ENCODE measurements at places on chromosomes 1 and 21.

DNA sequence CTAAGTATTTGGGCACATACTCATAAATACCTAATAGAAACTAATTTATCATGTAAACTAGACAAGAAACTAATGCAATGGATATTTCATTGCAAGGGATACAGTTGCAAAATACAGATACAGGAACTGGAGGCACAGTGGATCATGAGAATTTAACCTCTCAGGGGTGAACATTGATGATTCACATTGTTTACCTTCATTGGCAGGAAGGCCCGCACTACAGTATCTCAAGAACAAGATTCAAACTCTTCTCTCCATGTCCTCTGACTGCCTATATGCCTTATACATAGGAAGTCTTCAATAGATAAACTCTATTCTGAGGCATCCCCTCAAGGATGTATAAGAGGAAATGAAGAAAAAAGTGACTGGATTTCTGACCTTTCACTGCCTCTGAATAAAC lies 18.4 kb upstream of the PTBP2 start:
- no peak for DNase-seq

GRCh38 chr1:166053395-166053794 lies 113.4 kb downstream of the FAM78B start:
- DNase-seq: peak; percentile 64

- DNase-seq: no peak
These were observed 83.1 kb downstream of the PTBP2 start for GRCh38 chr1:96804648-96805047.

GRCh38 chr1:11337580-11338073 lies 64.6 kb downstream of the UBIAD1 start:
- peak; percentile 45 for DNase-seq

DNA sequence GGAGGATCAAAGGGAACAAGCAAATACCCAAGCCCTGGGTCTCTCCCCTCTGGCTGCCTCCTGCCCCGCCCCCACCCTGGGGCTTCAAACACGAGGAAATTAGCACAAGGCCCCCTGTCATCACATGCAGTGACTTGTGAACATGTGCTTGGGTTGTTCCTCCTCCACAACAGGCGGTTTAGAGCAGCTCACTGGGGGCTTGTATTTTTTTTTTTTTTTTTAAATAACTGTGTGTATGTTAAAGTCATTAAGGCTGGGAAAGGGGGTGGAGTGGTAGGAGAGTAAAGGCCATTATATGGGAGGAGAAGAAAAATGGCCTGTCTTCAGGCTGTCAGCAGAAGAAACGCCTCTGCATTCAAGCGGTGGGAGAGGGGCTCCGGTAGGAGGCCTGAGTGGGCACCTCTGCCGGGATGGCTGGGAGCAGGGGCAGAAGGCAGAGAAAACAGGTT lies 64.2 kb downstream of the PLXNA2 start:
- DNase-seq: peak; percentile 26

DNA sequence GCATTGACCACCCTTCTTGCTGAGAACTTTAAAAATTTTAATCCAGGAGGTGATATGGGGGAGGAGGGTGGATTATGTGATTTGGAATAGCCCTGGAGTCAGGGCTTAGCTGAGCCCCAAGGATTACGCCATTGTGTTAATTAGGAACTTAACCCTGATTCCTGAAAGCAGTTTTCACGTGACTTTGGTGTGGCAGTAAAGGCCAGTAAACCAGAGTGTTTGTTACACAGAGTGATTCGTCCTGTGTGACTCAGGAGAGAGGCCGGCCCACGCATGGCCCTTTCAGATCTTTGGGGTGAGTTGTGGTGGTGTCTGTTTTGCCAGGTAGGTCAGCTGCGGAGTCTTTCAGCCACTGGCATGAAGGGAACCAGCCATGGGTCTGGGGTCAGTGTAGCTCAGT lies 107.6 kb downstream of the NOS1AP start:
- DNase-seq: no peak

GRCh38 chr1:7777591-7777990 lies 6.5 kb downstream of the VAMP3 start:
- no peak for DNase-seq

DNA sequence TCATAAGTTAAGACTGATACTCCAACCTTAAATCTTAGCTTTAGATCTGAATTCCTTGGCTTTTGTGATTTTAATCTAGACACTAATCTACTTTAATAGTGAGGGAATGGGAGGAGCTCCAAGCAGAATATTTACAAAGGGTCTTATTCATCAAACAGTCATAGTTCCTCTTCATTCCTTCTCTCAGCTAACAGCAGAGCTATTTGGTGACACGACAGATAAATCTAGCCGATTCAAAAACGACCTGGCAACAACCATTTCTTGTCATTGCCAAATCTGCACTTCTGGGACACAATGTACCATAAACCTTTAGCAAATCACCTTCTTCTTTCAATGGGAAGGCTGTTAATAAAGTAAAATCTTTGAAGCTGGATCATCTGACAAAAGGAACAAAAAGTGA lies 52.8 kb upstream of the FOXD3 start:
- peak; percentile 59 for DNase-seq

GRCh38 chr21:43211072-43211759 lies 42.4 kb downstream of the CRYAA start:
- DNase-seq: no peak

DNA sequence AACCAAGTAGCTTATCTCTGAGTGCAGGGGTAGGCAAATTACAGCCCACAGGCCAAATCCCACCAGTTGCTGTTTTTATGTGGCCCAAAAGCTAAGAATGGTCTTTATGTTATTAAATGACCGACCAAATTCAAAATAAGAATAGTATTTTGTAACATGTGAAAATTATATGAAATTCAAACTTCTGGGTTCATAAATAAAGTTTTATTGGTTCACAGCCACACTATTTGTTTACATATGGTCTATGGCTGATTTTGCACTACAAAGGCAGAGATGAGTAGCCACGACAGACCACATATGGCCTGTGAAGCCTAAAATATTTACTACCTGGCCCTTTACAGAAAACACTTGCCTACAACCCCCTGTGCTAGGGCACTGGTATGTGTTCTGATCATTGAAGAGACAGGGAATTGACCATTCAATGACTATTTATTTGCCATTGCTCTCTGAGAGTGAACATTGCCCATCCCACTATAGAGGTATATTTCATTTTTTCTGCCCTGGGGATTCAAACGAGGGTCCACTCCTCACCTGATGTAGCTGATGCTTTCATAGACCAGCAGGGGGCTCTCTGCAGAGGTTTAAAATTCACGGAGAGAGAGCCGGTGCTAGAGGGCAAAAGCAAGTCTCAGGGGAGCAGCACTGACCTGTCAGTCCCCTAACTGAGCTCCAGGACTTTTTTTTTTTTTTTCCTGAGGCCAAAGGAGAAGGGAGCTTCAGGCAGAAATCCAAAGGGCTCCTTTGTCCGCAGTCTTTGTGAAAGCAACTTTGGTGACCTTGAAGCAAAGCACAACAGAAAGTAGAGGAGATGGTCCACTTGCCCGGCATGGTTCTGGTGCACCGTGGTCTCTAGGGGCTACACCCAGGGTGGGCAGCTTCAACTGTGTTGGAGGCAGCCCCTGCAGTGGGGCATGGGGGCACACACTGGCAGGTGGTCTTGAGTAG lies 7.3 kb upstream of the GNL2 start:
- DNase-seq: peak; percentile 69

DNA sequence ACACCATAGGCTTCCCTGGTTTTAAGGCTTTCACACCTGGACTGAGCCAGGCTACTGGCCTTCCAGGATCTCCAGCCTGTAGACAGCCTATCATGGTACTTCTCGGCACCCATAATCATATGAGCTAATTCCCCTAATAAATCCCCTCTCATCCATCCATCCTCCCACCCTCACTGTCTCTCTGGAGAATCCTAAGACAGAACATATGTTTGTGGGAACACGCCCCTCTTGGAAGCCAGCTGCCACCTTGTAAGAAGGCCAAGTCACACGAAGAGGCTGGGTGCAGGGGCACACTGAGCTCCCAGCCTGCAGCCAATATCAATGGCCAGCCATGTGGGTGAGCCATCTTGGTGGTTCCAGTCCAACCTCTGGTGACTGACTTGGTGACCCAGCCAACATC lies 7.4 kb downstream of the CLCC1 start:
- no peak for DNase-seq

- no peak for DNase-seq
These were observed 10.2 kb upstream of the LYPLAL1 start for GRCh38 chr1:219163401-219163954.

DNA sequence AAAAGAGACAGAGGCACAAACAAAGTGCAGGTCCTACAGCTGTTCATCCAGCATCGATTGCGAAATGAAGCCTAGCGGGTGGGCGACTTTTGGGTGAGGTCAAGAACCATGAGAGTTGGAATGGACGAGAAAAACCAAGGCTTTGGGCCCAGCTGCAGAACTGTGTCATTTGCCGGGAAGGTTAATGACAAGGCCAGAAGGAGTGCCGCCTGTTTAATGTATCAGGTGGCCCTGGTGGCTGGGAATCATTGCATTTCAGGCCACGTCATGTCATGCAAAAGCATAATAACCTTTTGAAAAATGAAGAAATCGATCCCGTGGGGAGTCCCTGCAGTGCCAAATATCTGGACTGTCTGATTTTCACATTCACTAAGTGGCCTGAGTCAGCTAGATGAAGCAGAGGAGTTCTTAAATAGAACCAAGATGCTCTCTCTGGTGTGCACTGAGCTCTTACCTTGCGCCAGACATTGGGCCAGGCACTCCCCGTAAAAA lies 8.1 kb upstream of the RCC2 start:
- no peak for DNase-seq

- DNase-seq: no peak
These were observed 197.9 kb downstream of the NCAM2 start for GRCh38 chr21:21196087-21196486.

DNA sequence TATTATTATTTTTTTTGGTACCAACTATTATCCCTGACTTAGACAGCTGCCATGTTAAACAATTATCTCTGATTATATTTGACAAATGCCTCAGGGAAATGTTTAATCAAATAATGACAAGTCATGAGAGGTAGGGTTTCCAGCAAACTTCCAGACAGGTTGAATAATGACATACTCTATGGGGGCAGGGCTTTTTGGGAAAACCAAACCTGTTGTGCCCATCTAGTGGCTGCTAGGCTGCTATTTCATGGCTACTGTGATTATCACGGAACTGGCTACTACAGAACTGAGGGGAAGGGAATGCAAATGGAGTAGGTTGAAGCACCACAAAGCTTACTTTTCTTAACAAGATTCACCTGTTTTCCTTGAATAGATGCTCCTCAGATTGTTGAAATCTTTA lies 77.6 kb downstream of the DUSP10 start:
- DNase-seq: no peak

DNA sequence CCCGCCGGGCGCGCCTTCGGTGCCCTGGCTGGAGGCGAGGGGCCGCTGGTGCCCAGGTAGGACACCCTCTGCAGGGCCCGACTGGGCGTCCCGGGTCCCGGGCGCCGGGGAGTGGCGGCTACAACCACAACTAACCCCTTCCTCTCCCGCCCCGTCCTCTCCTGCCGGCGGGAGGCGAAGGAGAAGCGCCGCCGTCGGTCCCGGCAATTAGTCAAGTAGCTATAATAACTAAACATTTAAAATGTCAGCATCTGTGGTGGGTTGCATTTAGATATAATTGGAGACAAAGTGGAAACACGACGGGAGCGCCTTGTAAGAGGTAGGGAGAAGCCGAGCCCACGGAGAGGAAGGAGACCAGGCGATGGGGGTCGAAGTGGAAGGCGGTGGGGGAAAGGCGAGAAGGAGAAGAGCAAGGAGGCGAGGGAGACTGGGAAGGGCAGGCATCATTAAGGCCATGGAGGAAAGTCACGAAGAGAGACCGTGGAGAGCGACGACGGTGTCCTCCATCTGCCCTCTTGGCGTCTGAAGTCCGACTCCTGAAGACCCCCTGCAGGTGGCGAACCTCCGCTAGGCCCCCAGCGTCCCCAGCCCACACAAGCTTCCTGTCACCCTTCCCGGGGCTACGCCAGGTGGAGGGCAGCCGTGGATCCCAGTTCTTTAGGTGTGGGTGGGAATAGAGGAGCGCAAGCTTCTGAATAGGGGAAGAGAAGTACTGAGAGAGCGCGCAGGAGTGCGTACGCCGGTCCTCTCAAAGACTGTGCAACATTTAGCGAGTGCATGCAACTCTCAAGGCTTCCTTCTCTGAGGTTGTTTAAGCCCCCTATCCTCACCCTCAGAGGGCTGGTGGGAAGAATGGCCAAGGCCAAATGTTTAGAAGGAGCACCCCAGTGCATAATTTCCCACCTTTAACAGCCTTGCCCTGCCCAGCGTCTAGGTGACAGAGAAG lies 1.6 kb downstream of the CNIH3 start:
- no peak for DNase-seq

DNA sequence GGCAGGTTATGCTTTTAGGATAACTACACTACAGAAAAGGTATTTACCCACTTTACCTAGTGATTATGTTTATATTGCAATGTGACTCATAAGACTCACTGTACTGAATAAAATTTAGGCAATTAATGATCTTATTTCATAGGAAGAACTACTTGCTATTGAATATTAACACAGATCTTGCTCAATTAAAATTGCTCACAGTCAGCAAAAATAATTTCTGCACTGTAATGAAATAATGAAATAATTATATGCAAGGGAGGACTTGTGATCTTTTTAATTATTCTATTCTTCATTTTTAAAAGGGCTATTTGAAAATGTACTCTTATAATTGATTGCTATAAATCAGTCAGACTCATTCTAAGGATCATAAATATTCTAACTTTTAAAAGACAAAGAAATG lies 48.0 kb upstream of the FOXD3 start:
- no peak for DNase-seq

- DNase-seq: peak; percentile 27
These were observed 356.8 kb downstream of the RRAGC start for GRCh38 chr1:38502758-38503157.

DNA sequence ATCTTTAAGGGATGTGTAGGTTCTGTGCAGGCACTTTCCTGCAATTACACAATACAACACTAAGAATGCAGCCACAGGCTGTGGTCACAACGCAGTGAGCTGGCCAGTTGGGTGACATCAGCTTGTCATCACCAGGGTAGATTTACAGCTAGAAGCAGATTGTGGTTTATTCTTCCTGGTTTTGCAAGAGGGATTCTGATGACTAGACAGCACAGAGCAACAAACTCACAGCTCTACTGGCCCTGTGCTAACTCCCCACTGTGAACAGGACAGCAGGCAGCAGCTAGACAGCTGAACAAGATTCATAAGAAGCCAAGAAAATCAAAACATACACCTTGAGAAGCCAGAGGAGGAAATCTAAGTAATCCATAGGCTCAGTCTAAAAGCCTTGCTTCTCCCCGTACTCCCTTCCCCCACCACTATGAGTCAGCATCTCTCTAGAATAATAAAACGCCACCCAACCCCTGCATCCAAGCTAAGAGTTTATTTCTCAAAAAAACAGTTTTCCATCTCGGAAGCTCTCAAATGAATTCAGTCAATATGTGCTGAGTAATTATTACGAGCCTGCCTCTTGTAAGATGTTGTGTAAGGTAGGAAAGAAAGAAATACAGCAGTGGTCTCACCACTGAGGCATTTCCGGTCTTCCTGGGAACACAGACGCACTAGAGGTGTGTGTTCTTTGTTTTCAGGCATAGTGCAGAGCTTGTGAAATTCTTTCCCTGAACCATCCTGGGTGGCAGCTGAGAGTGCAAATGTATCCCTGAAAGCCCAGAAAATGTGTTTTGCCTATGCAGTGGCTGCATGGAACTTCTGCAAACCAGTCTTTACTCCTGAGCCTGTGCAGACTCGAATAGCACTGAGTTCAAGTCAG lies 162.8 kb downstream of the NTPCR start:
- DNase-seq: peak; percentile 76

- DNase-seq: no peak
These were observed 225.2 kb upstream of the TNR start for GRCh38 chr1:175968486-175969172.

All from SK-MEL-5 (cell line).